ENCODE measurements at places on chromosomes 5 and 9.

DNA sequence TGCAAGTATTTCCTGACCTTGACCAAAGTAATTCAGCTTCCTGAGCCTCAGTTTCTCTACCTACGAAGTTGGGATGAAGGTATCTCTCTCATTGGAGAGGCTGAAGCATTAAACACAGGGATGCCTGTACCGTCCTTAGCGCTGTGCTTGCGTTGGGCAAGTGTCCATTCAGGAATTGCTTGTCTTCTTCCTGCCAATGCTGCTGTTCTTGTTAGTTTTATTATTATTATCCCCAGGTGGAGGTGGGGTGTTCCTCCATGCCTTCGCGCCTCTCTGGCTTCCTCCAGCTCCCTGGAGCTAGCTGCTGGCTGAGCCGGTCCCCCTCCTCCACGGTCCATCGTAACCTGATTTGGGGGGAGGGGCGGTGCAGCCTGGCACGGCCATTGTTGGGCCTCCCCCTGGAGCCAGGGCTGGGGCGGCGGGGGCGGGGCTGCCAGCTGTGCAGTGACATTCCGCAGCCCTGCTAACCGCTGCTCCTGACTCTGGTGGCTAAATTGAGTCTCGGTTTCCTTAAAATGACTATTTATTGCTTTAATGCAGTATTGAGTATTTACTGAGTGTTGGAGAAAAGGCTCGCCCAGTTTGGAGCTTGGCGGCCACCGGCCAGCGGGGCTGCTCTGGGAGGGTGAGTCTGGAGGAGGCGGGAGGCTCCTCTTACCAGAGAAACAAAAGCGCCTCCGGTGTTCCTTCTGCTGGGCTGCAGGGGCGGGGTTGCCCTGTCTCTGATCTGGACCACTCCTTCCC is 51.3 kb downstream of the LMX1B start:
- DNase-seq = no peak

GRCh38 chr5:151030379-151030778 is 10.0 kb downstream of the GPX3 start:
- DNase-seq = no peak

GRCh38 chr5:50965654-50966375 is 299.4 kb downstream of the PARP8 start:
- DNase-seq = no peak

- no peak for DNase-seq
Observed at GRCh38 chr5:16812911-16813310, 123.2 kb downstream of the MYO10 start.

- no peak for DNase-seq
Observed at GRCh38 chr5:119017994-119018393, 29.6 kb upstream of the DTWD2 start.

DNA sequence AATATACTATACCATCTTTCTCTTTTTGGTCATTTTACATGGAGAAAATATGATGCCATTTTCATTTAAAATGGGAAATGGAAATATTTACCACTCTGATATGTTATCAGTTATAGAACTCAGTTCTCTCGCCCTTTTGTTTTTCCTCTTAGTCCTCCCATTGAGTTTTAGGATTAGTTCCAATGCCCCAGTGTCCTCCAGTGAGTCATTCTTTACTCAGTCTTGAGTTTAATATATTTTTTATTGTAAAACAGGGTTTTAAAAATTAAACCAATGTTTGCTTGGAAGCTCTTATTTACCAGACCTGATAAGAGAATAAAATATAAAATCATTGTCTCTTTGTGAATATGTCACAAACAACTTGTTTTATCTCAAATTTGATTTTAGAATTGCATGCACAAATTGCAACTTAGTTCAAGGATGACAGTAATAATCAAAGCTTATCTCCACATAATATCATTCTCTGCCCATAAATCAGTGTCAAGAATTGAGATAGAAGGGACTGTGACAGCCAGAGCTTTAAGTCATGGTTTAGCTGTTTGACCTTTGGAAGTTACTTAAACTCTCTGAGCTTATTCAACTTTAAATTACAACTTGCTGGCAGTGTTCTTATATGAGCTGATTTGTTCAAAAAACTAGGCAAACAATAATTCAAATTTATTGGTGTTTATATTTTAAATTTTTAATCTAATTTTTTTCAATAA is 166.4 kb downstream of the PAM start:
- no peak for DNase-seq

DNA sequence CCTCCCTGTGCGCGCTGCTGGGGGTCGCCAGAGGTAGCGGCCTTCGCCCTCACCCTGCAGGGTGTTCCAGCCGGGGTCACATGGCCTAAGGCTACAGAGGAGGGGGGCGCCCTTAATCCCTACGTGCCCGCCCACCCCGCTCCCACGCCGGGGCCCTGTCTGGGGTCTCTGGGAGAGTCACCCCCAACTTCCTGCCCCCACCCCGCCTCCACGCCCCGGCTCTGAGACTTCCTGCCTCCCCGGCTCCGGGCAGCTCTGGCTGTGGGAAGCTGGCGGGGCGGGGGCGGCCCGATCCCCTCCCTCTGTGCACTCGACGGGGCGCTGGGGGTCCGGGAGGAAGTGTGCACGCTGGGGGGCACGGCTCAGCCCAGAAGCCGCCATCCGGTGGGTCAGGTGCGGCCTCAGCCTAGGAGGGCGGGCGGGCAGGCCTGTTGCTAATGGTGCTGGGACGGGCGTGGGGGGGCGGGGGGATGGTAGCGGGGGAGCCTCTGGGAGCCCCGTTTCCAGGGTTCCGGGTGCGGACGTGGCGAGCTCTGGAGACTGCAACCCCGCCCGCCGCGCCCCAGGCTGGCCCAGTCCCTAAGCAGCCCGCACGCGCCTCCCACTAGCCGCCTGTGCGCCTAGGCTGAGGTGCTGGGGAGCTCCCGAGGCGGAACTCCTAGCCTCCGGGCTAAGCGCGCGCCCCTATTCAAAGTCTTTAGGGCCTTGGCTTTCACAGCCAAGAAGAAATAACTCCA is 61.6 kb downstream of the CXXC5 start:
- no peak for DNase-seq

DNA sequence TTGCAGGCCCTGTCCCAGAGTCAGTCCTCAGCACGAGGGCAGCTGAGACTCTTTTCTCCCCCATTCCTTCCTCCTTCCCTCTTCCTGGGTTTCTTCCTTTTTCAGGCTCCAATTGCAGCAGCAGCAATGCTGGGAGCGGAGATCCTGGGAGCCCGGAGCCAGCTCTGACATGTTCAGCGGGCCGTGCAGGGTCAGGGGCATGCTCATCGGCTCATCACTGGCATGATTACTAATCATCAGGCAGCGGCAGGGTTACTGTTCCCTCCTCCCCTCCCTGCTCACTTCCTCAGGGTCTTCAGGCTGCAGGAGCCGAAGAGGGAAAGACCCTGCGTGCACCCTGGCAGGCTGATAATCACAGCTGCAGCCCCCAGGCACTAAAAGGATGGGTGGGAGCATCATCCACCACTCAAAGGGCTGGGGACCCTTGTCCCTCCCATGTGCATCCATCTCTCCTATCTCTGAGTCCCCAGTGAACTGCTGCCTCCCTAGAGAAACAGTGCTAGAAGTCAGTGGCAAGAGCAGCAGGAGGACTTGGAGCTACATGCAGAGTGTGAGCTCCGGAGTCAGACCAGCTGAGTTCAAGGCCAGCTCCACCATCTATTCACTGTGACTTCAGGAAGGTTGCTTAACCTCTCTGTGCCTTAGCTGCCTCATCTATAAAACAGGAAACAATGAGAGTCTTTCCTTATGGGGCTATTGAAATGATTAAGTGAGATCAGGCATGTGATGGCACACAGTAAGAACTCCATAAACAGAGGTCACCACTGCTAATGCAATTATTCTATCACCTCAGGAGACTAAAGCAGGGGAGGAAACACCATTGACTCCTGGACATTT is 7.8 kb upstream of the KCNIP1 start:
- no peak for DNase-seq

DNA sequence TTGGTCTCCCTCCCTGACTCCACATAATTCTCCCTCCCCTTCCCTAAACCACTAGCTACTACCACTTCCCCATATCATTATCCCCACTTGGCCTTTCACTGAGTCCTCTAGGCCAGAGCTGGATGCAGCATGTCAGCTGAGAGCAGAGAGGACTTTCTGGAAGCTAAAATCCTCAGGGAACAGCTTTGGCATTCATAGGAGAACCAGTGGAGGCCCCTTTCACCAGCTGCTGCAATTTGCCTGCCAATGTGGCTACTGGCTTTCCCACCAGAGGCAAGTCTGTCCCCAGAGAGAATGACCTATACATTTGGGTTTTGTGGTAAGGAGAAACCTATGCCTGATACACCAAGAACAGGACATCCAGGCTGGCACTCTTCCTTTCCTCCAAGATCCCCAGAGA is 14.4 kb downstream of the FAM219A start:
- no peak for DNase-seq

DNA sequence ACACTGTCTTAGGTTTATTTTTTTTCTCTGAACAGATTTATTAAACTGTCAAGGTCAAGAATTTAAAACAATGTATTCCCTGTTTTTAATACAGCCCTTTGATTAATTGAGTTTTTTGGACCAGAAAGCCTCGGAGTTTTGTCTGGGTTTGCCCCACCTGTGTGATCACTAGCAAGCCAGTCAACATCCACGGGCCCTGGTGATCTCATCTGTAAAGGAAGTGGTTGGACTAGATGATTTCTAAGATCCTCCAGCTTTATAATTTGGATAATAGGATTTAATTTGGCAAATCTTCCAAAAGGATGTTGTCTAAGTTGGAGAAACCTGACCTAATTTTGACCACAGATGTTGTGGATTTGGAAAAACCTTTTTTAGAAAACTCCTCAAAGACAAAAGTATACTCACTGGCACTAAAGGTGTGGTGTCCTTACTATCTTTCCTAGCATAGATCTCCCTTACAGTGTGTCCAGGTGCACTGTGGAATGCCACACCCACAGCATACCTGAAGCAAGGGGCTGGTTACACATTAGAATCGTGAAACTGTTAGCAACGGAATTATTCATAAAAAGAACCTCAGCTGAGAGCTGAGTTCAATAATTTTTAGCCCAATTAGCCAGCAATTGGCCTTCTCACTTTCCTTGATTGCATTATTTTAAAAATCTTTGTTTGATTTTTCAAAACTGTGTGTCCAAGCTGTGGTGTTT is 195.6 kb upstream of the ELL2 start:
- DNase-seq = no peak

- no peak for DNase-seq
Observed at GRCh38 chr5:85278193-85278592, 893.5 kb upstream of the EDIL3 start.

- DNase-seq = no peak
Observed at GRCh38 chr9:72997387-72997995, 44.6 kb upstream of the ALDH1A1 start.

- DNase-seq = no peak
Observed at GRCh38 chr9:135083241-135083810, 4.1 kb upstream of the OLFM1 start.

DNA sequence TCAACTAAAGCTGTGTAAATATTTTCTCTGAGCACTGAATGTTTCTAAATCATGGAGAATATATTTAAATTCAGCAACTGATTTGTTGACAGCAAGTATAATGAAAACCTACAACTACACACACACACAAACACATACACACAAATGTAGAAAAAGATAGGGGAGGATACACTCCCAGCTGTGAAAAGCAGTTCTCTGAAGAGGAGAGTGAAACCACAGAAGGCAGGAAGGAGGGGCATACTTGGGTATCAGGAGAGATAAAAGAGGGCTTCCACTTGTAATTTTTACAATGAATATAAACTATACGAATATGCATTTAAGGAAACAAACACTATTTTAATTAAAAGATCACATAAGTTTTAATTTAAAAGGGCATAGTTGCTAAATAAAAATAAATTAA is 227.8 kb upstream of the SLC24A2 start:
- no peak for DNase-seq

DNA sequence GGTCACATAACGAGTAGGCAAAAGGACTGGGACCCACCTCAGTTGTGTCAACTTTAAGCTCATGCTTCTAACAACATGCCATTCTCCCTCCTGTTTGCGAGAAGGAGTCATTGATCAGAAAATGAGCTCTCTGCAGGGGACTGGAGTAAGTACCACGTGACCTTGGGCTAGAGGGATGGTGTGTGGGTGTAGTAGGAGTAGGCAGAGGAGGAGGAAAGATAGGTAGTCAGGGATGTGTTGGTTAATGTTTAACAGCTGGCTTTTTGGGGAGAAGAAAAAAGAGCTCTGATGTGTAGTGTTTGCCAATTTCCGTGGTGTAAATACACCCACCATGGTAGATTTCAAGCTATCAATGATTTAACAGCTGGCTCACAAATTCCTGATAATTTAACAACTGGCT is 160.3 kb upstream of the TBC1D2 start:
- DNase-seq = no peak

DNA sequence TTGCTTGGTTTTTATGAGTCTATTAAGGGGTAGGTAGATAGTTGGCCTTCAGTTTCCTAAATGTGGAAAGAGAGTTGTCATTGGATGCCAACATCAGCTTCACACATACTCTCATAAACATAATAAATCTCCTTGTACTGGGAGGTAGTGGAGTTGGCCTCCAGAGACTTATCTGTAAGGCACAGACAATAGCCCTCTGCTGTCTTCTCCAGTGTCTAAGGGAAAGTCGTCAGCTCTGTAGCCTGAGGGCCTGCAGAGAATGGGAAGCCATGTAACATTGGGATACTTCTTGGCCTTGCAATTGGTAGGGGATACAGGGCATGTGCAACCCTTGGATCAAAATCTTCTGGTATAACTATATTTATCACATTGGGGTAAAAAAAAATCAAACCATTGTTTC is 331.9 kb upstream of the KLF9 start:
- DNase-seq = no peak

DNA sequence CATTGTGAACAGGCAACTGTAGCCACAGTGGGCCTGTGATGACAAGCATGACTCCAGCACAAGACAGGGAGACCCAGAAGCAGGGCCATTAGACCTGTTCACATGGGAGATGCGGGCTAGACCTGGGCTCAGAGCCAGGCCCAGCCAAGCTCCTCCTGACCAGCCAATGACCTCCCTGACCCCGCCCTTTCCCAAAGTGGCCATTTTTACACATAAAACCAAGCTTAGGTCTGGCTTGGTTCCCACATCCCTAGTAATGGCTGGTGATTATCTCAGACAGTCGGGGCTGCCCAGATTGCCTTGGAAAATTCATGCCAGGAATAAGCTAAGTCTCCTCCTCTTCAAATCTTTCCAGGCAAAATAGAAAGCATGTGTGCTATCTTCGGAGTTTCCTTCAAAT is 94.1 kb downstream of the FRMD3 start:
- DNase-seq = no peak

GRCh38 chr9:105098370-105098769 is 146.1 kb upstream of the SLC44A1 start:
- no peak for DNase-seq

GRCh38 chr5:399296-400281 is 43.4 kb upstream of the EXOC3 start:
- DNase-seq = no peak

GRCh38 chr9:9275601-9276000 is 1337.2 kb downstream of the PTPRD start:
- no peak for DNase-seq
